ENCODE measurements at places on chromosomes 12 and 14.

DNA sequence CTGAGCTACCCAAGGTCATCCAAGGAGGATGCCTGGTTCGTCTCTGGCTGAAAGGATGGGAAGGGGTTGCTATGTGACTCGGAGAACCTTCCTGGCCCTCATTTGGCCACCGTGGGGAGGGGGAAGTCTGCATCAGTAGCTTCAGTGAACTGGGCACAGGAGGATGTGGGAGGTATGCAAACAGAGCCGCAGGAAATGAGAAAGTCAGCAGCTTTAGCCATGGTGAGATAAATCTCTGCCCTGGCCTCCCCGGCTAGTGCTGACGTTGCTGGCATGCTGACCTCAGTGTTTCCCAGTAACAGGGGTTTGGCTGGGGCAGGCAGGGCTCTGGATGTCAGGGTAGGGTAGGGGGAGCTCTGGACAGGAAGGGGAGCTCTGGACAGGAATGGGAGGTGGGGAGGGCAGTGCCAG, 2.3 kb upstream of the CEBPE start:
- no peak for DNase-seq

DNA sequence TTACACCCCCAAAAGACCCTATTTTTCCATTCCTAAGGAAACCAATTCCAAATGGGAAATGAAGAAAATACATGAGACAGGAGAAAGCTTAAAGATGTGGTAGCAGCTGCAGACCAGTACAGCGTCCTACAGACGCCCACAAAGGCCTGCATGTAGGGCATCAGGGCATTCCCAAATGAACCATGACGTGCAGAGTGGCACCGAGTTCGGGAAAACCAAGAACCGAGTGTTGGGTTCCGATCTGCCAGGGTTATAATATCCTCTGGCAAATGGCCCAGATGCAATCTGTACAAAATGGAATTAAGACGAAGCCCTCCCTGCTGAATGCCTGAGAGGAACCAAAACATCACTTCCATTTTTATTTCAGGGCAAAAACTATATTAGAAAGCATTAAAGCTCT, 34.4 kb upstream of the SELPLG start:
- no peak for DNase-seq

GRCh38 chr12:40222247-40222646, 2.5 kb upstream of the LRRK2 start:
- DNase-seq, result peak; percentile 85

- DNase-seq, result no peak
Observed at GRCh38 chr14:64867182-64867581, 12.5 kb downstream of the SPTB start.

- DNase-seq, result peak; percentile 96
Observed at GRCh38 chr12:89160716-89161123, 191.6 kb downstream of the DUSP6 start.

DNA sequence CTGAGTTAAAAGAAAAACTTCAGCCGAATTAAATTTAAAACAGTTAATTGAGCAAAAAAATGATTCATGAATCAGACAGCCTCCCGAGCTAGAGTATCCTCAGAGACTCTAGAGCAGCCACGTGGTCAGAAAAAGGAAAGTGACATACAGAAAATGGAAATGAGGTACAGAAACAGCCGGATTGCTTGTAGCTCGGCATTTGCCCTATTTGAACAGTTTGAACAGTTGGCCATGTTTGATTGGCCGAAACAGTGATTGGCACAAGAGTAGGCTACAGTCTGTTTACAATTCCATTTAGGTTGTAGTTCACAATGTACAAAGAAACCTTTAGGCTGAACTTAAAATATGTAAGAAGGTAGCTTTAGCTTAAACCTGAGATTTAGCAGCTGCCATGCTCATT, 12.9 kb upstream of the OXA1L start:
- no peak for DNase-seq

DNA sequence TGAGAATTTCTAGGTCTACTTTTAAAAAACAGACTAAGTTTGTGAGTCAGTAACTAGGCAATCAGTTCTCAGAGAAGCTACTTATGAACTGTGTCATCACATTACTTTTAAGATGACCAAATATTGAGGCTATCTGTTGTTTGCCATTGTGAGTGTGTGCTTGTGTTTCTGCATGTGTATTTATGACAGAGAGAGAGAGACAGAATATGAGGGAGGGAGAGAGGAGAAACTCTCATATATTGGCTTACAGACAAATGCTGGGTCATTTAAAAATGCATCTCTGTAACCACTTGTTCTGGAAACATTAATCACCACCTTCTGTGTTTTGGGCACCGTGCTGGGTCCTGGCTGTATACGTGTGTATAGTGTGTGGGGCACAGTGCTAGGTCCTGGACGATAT, 161.5 kb upstream of the FRMD6 start:
- DNase-seq, result no peak

GRCh38 chr14:37428954-37429353, 166.1 kb downstream of the FOXA1 start:
- no peak for DNase-seq

DNA sequence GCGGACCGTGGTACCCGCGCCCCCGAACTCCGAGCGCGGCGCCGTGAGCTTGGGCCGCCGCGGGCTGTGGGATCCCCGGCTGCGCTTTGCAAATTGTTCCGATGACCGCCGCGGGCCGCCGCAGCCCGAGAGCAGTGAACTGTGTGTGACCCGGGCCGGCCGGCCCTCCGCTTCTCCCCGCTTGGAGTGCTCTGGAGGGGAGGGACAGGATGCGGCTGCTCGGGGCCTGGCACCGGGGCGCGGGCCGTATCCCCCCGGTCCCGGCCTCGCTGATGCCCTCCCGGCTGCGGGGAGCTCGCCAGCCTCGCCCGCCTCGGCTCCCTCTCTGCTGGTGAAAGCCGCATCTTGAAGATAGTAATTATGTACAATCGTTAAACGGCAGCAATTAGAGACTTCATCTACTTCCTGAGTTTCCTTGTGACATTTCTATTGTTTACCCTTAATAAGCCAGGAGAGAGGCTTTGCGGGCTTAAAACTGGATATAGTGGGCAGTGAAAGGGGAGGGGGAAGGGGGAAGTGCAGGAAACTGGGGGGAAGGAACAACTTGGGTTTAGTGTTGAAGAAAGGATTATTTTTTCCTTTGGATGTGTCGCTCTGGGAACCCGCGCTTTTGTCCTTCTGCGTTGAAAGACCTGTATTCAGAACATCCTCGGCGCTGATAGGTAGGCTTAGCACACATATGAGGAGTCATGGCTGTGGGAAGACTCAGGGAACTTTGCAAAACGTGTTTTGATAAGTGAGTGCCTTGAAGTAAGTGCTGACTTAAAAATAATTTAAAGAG, 1.2 kb downstream of the PELI2 start:
- DNase-seq, result no peak

DNA sequence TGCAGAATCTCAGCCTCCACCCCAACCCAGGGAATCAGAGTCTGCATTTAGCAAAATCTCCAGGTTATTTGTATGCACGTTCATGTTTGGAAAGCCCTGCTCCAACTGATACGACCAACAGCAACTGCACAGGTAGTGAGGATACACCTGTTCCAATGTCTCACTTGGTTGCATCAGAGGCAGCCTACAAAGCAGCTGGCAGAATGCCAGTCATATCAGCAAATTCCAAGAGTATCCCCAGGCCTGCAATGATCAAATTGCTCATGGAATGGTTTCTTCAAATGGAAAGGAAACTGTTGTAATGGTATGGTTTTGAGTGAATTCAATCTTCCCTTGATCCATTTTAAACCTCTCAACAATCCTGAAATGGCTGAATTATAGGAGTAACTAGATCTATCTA, 75.4 kb downstream of the GRIP1 start:
- DNase-seq, result no peak

DNA sequence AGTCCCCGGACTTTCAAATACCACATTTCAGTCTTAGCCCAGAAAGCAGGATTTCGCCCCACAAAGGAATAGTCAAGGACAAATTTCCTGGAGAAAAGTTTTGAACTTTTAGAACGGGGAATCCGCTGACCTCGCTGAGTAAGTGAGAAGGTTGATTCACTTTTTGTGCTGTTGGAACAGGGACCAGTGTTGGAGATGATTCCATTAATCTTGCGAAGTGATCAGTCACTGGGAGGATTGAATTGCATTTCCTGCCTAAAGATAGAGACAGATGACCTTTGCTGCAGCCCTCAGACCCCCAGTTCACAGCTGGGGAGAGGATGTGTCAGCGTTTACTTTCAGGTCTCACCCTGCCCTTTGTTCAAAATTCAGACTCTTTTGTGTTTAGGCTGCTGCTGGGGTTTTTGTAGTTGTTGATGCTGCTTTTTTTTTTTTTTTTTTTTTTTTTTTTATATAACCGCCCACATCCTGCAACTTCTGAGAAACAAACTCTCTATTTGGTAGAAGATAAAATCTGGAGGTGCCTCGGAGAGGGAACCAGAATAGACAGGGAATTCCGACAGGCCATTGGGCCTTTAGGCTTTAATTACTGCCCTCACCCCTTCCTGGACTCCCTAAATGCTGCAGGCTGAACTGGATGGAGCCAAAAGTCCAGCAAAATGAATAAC, 9.8 kb upstream of the KDM2B start:
- peak; percentile 49 for DNase-seq

GRCh38 chr14:44131861-44132260, 375.2 kb downstream of the FSCB start:
- DNase-seq, result no peak

- no peak for DNase-seq
Observed at GRCh38 chr12:66044731-66045130, 85.8 kb downstream of the LLPH start.

DNA sequence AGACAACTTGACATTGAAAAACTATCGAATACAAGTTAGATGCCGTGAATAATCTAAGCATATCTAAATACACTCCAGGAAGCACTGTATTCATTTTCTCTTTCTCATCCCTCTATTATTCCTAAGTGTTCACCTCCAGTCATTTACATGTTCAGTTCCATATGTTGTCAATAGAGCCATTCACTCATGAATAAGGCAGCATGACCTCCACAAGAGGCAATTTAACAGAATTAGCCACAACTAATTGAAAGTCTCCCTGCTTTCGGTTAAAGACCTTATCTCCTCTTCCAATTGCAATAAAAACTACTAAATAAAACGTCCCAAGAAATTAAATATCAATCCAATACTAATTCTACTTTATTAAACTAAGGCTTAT, 1.8 kb downstream of the LRIG3 start:
- DNase-seq, result no peak

DNA sequence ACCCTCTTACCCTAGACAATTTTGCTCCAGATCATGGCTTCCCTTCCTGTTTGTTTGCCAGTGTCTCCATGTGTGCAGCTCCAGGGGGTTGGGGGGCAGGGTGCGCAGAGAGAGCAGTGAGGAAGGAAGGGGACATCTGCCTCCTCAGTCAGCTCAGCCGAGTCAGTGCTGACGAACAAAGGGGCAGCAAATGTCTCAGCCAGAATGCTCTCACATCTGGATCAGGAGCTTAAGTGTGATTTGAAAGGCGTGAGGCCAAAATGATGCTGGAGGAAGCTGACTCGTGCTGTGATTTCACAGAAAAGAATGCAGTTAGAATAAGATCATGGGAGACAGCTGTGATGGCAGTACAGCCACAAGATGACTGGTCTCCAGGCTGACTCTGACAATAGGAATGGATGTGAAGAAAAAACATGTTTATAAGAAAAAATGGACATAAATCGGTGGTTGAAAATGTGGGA, 27.1 kb upstream of the CDK17 start:
- peak; percentile 37 for DNase-seq

DNA sequence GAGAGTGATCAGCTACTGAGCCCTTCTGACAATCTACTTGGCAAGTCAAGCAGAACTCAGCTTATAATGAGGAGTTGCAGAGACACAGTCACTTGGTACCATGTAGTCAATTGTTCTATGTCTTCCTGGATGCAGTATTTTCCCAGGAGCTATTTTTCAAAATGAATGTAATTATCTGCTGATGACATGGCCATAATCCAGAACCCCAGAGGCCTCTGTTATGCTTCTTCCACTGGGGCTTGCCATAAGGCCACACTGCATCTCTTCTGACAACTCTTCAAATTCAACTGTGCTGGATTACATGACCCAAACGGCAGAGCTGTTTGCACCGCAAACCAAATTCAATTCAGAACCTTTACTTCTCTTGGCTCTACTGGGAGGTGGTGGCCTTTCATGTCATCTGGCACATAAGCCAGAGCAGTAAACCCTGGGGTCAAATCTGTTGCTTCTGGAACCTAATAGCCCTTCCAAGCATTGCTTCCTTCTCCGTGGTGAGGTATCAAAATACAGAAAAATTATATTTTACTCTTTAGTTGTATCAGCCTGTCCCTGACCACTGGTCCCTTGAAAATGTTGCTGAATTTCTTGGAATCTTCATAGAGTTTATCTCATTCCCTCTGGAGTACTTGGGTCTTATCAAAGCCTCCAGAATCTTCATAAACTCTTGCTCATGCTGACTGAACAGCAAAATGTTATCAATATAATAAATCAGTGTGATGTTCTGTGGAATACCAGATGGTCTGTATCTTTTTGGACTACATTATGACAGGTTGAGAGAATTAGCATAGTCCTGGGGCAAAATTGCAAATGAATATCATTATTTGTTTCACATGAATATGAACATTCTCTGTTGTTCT, 79.4 kb upstream of the DCN start:
- no peak for DNase-seq

DNA sequence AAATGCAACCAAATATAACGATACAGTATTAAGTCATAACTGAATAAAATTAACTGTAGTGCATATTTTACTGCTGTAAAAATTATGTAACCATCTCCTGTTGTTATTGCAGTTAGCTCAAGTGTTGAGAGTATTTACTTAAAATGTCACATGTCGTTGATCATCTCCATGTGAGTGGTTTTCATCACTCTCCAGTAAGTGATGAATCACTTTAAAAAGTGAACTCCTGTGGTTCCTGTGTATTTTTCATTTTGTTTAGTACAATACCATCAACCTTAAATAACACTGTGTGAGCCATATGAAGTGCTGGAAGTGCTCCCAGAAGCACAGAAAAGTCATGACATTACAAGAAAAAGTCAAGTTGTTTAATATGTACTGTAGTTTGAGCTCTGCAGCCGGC, 104.7 kb upstream of the SLCO1B1 start:
- DNase-seq, result no peak

- no peak for DNase-seq
Observed at GRCh38 chr14:90034835-90035525, 26.8 kb upstream of the KCNK13 start.

GRCh38 chr12:13257356-13257875, 60.9 kb downstream of the EMP1 start:
- no peak for DNase-seq

- no peak for DNase-seq
Observed at GRCh38 chr14:96103075-96103474, 63.9 kb downstream of the C14orf132 start.

DNA sequence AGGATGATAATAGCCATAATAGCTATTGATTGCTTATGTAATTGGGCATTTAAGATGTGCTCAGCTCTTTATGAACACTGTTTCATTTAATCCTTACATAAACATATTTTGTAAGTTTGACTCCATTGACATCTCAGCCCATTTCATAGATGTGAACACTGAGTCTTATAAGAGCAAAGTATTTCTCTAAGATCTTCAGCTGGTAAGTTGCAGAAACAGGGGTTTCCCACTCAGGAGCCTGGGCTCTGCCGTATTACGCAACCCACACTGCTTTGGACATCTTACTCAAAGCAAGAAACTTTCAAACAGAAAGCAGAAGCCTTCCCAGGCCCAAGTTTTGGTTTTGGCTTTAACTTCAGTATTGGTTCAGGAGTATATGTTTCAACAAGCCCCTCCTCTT, 705.1 kb downstream of the MED13L start:
- no peak for DNase-seq
